ENCODE measurements at places on chromosomes 3 and 15.

- peak; percentile 25 for DNase-seq
These were observed 9.9 kb upstream of the LEKR1 start for GRCh38 chr3:156816091-156816793.

DNA sequence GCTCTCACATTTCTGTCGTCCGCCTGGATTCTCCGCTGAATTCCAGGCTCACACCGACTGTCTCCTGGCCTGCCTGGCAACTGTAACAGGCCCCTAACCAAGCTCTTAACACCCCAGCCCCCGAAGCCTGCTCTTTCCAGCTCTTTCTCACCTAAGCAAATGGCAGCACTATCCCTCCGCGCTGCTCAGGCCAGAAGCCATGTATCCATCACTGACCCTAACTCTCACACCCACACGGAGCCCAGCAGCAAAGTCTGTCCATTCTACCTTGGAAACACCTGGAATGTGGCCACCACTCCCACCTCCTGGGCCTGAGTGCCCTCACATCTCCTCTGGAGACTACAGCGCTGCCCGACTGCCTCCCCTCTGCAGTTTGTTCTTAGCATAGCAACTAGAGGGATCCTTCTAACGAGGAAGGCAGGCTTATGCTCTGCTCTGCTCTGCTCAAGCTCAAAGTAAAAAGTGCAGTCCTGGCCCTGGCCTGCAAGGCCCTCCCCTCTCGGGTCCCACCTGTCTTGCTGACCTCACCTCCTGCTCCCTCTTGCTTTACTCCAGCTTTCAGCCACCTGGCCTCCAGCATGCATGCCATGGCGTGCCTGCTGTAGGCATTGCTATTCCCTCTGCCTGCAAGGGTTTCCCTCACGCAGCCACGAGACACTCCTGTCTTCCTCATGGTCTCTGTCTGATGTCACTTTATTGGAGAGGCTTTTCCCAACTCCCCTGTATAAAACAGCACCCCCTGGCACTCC is 27.2 kb downstream of the FEM1B start:
- DNase-seq: no peak

DNA sequence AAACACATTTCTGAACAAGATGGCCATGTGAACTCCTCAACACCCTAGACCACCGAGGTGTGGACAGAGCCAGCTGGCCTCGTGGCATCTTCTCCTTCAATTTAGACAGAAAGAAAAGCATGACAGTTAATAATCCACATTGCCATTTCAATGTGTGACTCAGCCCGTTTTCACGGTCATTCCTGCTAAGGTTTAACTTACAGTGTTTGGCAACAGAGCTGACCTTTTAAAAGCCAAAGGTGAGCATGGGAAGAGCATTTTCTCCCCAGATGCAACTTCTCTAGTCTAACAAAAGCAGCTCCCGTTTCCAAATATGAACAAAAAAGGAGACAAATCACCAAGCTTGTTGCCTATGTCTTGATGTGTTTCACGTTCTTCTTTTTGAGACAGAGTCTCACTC is 417.6 kb upstream of the WNT5A start:
- DNase-seq: no peak

GRCh38 chr3:184525337-184526087 is 36.1 kb upstream of the EPHB3 start:
- DNase-seq: no peak

GRCh38 chr3:161343986-161344385 is 27.3 kb downstream of the SPTSSB start:
- no peak for DNase-seq

GRCh38 chr15:77436822-77437221 is 16.1 kb downstream of the HMG20A start:
- no peak for DNase-seq

- no peak for DNase-seq
These were observed 27.5 kb upstream of the CSPG5 start for GRCh38 chr3:47606165-47606564.

DNA sequence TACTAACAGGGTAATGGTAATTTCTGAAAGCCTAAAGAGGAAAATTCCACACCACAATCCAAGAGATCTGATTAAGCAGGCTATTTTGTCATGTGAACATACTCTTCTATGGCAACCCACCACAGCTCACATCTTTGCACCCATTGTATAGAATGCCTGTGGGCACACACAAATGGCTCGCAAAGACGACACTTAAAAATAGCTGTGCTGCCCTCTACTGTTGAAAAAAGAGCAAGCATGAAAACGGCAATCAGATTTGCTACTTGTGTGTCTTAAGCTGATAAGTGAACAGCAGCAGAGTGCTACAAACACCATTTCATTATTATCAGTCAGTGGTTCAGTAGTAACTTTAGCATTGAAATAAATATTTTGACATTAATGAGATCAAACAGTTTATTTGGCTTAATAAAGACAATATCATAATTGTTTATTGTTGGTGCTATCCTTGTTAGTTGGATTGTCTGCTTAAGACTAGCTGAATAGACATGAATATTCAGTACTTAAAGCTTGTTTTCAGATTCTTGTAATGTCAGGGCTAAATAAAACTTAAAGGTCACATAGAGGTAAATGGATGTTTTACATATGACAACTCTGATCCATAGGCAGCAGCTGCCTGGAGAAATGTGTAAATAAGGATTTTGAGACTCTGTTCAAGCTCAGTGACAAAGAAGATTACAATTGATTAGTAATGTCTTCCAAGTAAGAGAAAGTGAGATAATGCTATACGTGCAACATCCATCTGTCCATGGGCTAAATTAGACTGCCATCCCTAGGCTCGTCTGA is 199.1 kb downstream of the LRRN1 start:
- peak; percentile 4 for DNase-seq

DNA sequence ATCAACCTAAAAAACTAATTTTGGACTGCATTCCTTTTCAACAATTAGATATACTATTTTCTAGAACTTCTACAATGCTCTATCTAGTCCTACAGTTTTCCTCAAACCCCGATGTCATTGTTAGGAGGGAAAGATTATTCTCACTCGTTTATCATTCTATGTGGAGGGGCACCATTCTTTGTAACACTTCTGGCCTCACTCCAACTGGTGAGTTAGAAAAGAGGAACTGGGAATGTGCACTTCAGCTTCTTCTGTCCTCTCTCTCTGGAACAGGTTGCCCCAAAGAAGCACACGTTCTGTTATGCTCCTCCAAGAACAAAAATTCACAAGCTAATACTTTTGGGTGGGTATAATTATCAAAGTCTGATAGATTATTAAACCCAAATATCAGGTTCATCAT is 137.9 kb downstream of the UACA start:
- no peak for DNase-seq

GRCh38 chr3:49908373-49909199 is 4.9 kb upstream of the MST1R start:
- DNase-seq: no peak

GRCh38 chr15:59557581-59557980 is 54.0 kb upstream of the GCNT3 start:
- no peak for DNase-seq

Data from activated T-cell treated with anti-CD3 and anti-CD28 coated beads for 48 hours (primary cell).